ENCODE measurements at places on chromosomes 4 and X.

GRCh38 chr4:187770345-187770744, 225.2 kb upstream of the ZFP42 start:
- DNase-seq: no peak

DNA sequence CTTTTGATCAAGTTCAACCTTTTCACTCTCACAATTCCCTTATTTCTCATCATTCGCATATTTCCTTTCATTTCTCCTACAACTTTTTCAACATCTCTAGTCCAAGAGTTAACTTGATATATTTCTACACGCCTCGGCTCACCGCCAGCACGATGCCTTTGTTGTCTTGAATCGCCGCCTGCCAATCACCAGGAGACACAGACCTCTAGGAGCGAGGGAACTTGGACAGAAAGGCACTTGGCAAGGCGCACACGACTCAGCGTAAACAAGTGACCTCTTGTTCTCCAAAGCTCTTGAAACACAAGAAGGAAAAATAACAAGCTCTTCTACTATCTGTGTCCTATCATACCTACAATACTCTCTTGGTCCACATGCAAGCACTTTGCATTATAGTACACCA, 27.1 kb upstream of the RBMX start:
- DNase-seq: no peak

DNA sequence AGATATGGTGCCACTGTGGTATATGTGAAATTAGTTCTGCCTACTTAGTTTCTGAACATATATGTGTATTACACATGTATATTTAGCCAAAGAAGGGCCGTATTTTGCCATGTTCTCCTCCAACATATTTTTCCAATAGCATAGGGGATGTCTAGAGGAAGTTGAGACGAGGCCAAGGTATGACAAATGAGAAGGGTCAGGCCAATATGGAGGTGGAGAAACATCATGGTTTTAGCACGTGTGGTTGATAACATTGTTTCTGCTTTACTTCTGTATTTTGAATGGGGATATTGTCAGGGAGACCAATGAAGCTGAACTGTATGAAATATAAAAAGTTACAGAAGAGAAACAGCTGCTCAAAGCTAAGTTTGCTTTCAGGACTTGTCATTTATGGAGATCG, 246.7 kb upstream of the TLL1 start:
- no peak for DNase-seq

- DNase-seq: no peak
These were observed 94.3 kb downstream of the FAM193A start for GRCh38 chr4:2630556-2631273.

GRCh38 chr4:184165291-184165690, 52.4 kb downstream of the ENPP6 start:
- no peak for DNase-seq

GRCh38 chrX:85052636-85053343, 49.1 kb downstream of the APOOL start:
- no peak for DNase-seq

DNA sequence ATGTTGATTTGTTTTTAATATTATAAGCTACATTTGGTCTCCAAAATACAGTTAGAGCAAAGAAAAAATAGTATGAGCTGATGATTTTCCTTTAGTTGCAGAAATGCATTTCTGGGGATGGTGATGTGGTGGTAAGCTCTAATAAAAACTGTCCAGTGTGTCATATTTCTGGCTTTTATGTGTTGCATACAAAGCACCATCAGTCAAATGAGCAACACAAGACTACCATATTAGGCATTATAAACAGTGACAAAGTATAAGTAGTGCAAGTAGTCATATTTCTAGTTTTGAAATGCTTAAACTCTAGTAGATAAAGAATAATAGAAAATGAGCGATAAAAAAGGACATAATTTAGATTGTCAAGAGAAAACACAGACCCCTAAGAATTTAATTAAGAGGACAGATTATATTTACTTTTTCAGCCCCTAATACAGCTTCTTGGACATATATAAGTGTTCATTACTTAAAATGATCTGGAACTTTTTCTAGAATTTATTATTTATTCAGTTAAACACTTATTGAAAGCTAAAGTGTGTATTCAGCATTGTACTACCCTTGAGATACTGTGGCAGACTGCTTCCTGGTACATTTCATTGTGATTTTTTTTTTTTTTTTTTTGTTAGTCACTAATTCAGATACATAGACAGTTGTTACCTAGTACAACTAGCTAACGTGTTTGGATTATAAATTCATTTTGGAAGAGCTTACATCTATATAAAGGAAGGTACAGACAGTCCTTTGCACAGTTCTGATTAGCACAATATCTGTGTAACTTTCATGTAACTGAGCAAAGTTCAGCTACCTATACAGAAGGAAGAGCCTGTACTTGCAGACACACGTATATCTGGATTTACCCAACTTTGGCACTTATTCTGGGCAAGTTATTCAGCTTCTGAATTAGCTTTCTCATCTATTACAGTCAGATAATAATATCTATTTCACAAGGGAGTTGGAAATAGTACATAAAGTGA, 22.3 kb downstream of the RAP1GDS1 start:
- DNase-seq: no peak

GRCh38 chr4:88998001-88998400, 59.0 kb downstream of the FAM13A start:
- no peak for DNase-seq

DNA sequence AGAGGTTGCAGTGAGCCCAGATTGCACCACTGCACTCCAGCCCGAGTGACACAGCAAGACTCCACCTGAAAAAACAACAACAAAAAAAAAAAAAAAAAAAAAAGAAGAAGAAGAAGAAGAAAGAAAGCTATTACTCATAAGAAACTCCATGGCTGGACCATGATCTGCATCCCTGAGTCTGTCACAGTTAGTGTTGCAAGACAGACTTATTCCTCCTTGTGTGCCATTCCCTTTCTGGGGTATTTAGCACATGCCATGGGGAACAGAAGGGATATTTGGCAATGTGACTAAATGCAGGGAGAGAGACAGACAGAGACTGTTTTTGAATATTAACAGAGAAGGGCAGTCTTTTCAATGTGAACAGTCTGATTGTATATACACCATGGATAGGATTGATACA, 16.7 kb upstream of the PDS5A start:
- DNase-seq: no peak

- no peak for DNase-seq
These were observed 209.4 kb downstream of the VEGFC start for GRCh38 chr4:176583278-176583677.

- DNase-seq: no peak
These were observed 670.1 kb upstream of the LCORL start for GRCh38 chr4:18691431-18692200.

DNA sequence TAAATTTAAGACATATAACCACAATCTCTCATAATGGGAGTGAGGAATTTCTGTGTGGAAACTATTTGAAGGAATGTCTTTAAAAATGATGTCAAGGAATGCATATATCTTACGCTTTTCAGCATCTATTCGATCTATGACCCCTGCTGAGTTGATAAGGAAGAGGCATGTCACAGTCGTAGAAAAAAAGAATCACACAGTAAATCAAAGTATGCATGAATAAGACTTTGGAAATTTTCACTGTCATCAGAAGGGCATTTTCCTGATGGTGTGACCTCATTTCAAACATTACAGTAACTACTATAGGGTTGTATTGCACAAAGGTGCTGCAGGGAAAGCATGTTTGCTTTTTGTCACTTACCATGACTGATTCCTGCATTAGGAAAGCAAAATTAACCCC, 41.5 kb downstream of the REELD1 start:
- no peak for DNase-seq

DNA sequence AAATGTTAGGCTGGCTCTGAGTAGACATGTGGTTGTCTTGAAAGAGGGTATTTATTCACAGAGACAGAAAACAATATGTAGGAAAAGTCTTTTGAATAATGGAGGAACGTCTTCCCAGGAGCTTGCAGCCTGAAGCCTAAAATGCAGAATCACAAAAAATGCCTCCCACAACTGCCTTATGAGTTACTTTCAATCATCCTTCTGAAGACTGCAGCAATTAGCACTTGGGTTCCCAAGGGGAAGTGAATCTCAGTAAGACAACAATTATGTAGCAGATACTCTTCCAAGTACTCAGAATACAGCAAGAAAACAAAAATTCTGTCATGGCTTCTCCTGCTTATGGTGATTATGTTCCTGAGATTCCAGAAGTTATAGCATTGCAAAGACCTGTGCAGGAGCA, 166.6 kb upstream of the TBL1X start:
- DNase-seq: no peak

GRCh38 chr4:153034681-153035080, 98.6 kb downstream of the FHDC1 start:
- DNase-seq: no peak

GRCh38 chr4:102584091-102584490, 82.9 kb downstream of the NFKB1 start:
- no peak for DNase-seq

DNA sequence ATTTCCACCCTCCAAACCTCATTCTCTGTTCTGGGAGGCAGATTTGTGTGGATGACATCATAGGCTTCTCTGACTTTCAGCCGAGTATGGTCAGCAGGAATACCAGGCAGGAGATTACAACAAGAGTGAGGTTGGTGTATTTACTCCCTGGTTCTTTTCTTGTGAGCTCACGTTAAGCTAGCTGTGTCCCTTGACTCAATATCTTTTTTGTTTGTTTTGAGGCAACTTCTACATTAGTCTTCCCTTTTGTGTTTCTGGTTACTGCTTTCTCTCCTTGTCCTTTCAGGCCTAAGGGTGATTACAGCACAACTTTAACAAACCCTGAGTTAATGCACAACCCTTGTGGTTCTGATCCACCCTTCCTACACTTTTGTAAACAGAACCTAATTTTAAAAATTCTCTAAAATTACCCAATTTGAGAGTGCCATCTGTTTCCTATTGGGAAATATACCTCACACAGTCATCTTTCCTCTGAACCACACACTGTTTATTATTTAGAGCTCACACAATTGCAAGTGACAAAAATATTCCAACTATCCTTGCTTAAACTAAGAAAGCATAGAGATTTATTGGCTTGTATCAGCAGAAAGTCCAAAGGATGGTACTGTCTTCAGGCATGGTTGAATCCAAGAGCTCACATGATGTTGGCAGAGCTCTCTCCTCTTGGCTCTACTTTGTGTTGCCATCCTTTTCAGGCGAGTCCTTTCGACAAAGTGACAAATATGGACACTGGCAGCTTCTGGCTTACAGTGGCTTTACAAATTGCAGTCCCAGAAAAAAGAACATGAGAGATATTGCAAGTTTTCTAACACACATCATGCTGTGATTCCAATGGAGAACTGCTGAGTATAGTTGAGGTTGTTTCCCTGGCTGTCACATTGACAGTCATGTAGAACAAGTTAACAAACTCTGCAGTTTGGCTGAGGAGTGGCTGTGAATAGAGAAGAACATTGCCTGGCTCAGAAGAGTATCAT, 150.5 kb upstream of the DDIT4L start:
- DNase-seq: no peak

DNA sequence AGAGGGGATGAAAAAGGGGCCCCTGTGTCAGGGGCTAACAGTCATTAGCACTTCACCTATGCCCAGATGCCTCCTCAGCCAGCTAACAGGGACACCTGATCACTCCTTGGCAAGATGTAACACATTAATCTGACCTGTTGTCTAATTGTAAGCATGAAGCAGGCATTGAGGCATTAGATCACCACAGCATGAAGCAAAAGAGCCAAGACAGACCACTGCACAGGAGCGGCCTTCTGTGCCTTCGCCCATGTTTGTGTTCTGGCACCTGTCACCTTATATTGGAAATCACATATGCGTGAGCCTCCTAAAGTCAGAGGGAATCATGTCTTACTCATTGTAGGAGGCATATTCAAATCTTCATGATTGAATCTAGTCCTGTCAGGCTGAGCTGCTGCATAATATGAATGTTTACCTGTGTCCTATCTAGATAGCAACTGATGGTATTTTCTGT, 48.4 kb downstream of the PTTG2 start:
- no peak for DNase-seq

GRCh38 chrX:76893930-76894329, 466.4 kb downstream of the MAGEE1 start:
- no peak for DNase-seq

All from right renal pelvis (tissue), 4 donors.